ENCODE measurements at places on chromosomes 2 and 18. TPM values are rescaled to one million over a fixed set of nuclear protein-coding genes. Genes with fewer than 3 reads are reported as not detected.

ASIC4 gene
- 0.13 TPM for total RNA-seq

DNA sequence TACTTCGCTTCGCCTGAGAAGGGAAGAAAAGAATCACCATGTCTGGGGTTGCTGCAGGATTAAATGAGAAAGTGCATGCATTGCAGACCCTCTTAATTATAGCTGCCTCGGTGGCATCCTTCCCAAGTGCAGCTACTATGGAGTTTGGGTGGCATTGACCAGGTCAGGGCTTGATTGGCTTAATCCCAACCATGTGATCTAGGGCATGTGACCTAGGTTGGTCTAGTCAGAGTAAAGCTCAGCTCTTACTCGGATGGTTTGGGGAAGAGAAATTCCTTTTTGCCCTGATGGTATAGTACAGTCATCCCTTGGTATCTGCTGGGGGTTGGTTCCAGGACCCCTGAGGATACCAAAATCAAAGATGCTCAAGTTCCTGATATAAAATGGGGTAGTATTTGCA lies 178.2 kb upstream of the RAB12 start:
- peak; percentile 32 for DNase-seq

DNA sequence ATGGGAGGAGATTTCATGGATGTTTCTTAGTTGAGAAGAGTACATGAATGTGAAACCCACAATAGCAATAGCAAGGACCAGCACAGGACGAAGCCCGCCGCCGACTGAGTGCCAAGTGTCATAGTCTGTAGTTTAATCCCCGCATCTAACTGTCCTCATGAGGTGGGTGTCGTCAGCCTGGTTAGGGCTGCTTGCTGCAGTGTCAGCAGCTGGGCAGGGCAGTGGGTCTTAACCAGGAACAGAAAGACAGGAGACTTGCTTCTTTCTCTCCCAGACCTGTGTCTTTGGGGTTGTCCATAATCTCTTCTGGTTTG lies 146.6 kb downstream of the VAPA start:
- no peak for DNase-seq

ATP6V1B1 gene
- total RNA-seq: 6.3 TPM

DNA sequence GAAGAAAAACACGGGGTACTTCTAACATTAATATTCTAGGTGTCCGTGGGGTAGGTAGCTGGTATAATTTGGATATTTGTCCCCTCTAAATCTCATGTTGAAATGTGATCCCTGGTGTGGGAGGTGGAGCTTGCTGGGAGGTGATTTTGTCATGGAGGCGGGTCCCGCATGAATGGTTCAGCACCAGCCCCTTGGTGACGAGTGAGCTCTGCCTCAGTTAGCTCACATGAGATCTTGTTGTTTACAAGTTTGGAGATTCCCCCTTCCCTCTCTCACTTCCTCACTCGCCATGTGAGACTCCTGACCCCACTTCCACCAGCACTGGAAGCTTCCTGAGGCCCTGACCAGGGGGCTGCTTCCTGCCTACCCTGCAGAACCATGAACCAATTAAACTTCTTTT lies 35.4 kb upstream of the DNER start:
- DNase-seq: no peak
